Urinary bladder (tissue), 4 donors: ENCODE measurements at places on chromosomes 1 and 21. TPM values are rescaled to one million over a fixed set of nuclear protein-coding genes. Genes with fewer than 3 reads are reported as not detected.
A peak's percentile ranks its signal among the peaks of the same experiment; 100 is the strongest.

The KRTAP21-2 gene
- not detected for total RNA-seq

The DIPK1A gene
- total RNA-seq, result 21.8 TPM

The TSTD1 gene
- 23.1 TPM for total RNA-seq

The WDR64 gene
- not detected for total RNA-seq

The CYP4X1 gene
- total RNA-seq, result 7.0 TPM

The VHLL gene
- total RNA-seq, result not detected

The KDF1 gene
- 2.3 TPM for total RNA-seq

The PDC gene
- total RNA-seq, result not detected

The LRRC8C gene
- total RNA-seq, result 12.3 TPM

The LGR6 gene
- total RNA-seq, result 0.37 TPM

The AKR7A2 gene
- total RNA-seq, result 45.6 TPM

The SYDE2 gene
- total RNA-seq, result 54.0 TPM

The LCE2B gene
- total RNA-seq, result not detected

The MAP1LC3C gene
- total RNA-seq, result 1.9 TPM

The FUBP1 gene
- total RNA-seq, result 315 TPM

The TMEM200B gene
- total RNA-seq, result 20.4 TPM

The GJB5 gene
- 2.7 TPM for total RNA-seq

The DNAJC28 gene
- 2.7 TPM for total RNA-seq

The CCDC24 gene
- total RNA-seq, result 2.8 TPM

The TACSTD2 gene
- 40.6 TPM for total RNA-seq

The NCAM2 gene
- 20.1 TPM for total RNA-seq

The FCRL4 gene
- total RNA-seq, result not detected

The UTS2 gene
- total RNA-seq, result 0.16 TPM

DNA sequence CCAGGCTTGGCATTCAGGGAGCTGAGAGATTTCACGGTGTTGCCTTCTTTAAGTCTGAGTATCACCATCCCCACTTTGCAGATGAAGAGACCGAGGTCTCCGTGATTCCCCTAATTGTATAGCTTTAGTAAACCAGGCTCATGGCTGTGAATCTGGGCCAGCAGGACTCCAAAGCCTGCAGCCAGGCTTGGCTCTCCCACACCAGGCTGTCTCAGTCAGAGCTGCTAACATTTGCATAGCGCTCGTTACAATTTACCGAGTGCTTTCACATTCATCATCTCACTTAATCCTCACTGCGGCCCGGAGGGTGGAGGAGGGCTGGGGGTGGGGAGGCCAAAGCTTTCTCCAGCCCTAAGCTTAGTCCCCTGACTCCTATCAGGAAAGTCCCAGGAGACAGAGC, 11.7 kb downstream of the C1orf94 start:
- no peak for DNase-seq

- no peak for DNase-seq
These were observed 16.8 kb downstream of the PPP1R12B start for GRCh38 chr1:202365092-202365815.

GRCh38 chr1:204102739-204103430, 30.0 kb downstream of the SOX13 start:
- DNase-seq, result no peak

DNA sequence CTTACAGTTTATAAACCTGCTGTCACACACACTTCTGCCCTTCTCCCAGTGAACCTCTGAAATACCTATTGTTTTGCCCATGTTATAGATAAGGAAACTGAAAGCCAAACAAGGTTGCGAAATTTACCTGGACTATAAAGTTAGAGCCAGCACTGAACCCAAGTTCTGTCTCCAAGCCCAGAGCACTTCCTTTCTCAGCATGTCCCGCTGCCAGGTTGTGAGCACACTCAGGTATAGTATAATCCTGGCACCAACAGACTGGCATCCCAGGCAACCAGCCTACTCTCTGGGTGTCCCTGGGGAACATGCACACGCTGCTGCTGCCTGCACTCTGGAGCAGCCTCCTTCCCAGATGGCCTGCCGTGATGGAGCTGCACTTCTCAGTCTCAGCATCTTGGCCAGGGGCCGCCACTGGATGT, 45.1 kb downstream of the PGBD5 start:
- no peak for DNase-seq

DNA sequence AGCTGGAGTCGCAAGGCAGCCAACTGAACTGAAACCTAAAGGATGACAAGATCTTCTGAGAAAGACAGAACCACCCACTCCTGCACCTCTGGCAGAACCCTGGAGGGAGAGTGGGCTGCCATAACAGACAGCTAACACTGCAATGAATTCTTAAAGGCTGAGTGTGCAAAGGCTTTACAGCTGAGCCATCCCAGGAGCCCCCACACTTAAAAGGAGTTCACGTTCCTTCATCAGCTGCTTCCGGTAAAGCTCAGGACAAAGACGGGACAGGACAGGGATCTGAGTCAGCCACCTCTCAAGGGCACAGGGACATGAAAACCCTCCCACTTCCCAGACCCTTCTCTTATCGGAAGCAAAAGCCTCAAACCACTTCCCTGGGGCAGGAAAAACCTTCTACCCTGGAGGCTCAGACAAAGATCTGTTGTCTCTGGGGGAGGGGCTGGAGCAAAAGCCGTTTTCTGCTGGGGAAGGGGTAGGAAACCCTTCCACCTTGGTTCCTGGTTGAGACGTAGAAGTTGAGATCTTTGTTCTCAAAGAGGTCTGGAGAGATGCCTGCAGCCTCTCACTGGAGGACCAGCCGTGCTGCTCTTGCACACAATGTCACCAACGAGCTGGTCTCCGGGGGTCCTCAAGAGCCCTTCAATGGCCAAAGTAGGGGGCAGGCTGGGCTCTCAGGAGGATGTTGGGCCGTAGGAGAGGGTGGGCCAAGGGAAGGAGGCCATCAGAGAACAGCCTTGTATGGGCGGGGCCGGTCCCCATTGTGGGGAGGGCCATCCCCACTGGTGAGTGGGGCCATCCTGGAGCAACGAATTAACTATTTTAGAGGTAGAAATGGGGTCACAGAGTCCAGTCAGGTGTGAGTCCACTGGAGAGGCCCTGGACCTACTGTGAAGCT, 452.4 kb downstream of the PTPRU start:
- DNase-seq, result no peak

- peak; percentile 25 for DNase-seq
These were observed 11.8 kb downstream of the HTR6 start for GRCh38 chr1:19676438-19676922.

- no peak for DNase-seq
These were observed 45.9 kb downstream of the MORN1 start for GRCh38 chr1:2345297-2346075.

GRCh38 chr1:27974417-27974781, 14.6 kb downstream of the XKR8 start:
- DNase-seq, result no peak

DNA sequence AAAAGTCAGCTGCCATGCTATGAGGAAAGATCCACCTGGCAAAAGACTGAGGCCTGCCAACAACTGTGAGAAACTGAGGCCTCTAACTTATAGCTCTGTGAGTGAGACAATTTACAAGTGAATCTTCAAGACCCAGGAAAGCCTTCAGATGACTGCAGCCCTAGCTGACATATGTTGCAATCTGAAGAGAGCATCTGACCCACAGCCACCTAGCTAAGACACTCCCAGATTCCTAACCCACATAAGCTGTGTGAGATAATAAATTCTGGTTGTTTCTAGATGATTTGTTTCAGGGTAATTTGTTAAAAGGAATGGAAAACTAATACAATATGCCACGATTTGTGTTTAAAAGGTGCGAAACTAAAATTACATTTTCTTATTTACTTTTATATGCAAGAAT, 55.1 kb downstream of the HFM1 start:
- DNase-seq, result no peak

DNA sequence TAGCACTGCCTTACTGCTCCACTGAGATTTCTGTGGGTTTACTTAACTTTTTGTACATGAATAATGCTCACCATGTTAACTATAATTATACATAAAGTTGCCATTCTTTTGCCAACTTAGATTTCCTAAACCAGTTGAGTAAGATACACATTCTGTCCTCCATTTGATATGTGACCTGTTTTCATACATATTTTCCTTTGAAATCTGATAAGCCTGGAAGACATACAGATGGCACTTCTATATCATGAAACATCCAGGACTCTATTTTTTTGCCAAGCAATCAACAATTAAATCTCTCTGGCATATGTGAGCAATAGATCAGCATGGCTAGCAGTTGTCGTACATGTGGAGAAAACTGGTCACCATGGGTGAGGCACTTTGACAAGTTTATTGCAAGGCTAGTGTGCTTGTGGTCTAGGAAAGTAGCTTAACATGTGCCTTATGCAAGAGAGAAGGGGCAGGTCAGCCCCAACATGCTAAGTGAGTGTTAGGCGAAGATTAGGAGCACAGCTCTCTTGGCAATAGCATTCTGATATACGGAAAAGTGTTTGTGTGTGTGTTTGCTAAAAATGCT, 14.2 kb downstream of the PRRX1 start:
- DNase-seq, result no peak

- no peak for DNase-seq
These were observed 271.3 kb downstream of the DNM3 start for GRCh38 chr1:172112576-172112975.

GRCh38 chr21:42343963-42344510, 6.8 kb downstream of the TFF2 start:
- DNase-seq, result no peak

- no peak for DNase-seq
These were observed 46.4 kb downstream of the GORAB start for GRCh38 chr1:170578359-170578758.

DNA sequence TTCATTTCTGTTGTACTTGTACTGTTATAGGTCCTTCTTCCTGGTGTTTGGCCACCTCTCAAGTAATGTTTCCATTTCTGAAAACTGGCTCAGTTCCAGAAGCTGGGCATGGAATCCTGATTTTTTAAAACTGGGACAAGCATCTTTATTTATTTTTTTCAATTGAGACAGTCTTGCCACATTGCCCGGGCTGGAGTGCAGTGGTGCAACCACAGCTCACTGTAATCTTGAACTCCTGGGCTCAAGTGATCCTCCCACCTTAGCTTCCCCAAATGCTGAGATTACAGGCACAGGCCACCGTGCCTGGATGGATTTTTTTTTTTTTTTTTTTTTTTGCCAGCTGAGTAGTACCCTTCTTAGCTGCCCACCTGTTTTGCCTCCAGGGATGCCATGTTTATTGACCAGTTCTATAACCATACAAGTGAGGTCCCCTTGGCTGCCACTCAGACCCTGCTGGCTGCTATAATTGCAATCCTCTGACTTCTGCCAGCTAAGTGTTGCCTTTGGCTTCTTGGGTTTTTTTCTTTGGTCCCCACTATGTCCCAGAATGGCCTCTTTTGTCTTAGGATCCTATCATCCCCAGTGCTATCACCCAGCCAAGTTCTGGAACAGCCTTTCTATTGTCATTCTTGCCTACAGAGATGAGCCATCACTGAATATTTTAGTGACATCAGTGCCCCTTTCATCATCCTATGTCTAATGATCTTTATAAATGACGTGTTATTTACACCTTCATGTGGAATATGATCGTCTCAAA, 3.9 kb upstream of the DIP2A start:
- DNase-seq, result no peak

GRCh38 chr1:58585581-58586151, 8.6 kb upstream of the TACSTD2 start:
- no peak for DNase-seq

- no peak for DNase-seq
These were observed 4.2 kb downstream of the AURKAIP1 start for GRCh38 chr1:1370771-1371300.

- DNase-seq, result no peak
These were observed 511 bp downstream of the DNTTIP2 start for GRCh38 chr1:93878501-93878888.

GRCh38 chr1:225253784-225254183, 174.1 kb downstream of the LBR start:
- DNase-seq, result no peak

- peak; percentile 37 for DNase-seq
These were observed 103.0 kb downstream of the PTGS2 start for GRCh38 chr1:186577216-186577615.

DNA sequence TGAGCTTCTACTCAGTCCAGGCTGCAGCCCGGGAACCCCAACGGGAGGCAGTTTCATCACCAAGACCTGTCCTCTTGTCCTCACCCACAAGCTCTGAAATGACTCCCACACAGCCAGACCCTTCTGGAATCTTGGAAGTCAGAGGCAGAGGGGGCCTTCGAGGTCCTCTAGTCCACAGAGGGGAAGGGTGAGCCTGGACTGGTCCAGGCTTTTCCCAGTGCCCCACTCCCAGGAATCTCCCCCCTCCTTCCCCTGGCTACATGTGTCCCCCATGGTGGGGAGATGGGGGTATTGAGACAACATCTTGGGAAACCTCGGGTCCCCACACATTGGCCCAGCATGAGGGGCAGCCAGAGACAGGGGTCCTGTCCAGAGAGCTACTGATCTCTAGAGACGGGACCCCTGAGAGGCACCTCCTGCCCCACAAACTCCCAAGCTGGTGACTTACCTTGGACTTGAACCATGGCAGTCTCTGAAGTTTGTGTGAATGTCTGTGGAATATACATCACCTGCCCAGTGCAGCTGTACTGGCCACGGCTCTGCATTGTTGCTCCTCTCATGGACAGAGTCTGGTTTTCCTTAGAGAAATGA, 19.4 kb upstream of the SLAMF9 start:
- DNase-seq, result no peak

- DNase-seq, result no peak
These were observed 88.6 kb downstream of the GPATCH2 start for GRCh38 chr1:217542136-217542777.

DNA sequence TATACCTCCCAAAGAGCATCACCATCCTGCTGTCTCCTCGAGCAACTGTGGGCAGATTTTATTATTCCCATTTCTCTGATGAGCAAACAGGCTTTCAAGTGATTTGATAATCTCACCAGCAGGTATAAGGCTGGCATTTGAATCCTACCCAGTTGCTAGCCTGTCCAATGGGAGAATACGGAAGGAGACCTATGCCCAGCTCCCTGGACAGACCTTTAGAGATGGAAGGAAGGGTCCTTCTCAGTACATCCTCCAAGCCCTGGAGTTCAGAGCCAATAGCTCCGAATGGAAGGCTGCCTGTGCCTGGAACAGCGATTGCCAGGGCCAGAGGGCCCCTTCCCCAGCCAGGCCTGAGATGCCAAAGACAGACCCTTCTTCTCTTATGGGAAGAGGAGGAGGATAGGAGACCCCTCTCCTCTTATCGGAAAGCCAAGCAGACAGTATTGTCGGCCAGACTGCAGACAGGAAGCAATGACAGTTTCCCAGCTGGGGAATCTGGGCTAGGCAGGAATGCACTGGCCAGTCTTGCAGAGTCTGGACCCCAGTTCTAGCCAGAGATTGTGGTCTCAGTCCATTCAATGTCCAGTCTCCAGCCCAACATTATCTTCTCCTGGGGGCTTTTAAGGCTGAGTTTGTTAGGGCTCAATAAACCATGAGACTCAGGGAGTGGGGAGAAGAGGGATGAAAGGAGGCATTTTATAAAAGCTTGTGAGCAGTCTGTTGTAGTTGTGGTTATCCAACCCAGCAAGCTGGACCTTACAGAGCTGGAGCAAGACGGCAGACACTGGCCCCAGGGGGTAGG, 2.0 kb downstream of the IFFO2 start:
- no peak for DNase-seq

DNA sequence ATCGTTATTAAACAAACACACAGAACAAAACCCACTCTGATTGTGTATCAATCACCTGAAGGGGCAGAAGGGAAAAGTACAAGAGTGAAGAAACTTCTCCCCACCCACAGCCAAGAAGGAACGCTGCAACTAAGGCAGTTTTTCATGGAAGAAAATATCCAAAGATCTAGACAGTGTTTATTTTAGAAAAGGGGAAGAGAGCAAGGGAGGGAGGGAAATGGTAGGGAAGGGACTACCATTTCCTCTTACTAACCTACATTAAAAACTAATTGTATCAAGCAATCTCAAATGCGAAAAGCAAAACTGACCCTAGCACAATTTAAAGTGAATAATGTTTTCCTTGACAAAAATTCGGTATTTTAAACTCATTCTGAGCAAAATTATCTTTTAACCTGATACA, 3.5 kb downstream of the NRIP1 start:
- DNase-seq, result no peak

GRCh38 chr21:33064623-33065390, 5.1 kb upstream of the OLIG1 start:
- DNase-seq, result no peak
